Fibroblast of upper back skin (primary cell): ENCODE measurements at places on chromosomes 5 and 9.
A peak's percentile ranks its signal among the peaks of the same experiment; 100 is the strongest.

DNA sequence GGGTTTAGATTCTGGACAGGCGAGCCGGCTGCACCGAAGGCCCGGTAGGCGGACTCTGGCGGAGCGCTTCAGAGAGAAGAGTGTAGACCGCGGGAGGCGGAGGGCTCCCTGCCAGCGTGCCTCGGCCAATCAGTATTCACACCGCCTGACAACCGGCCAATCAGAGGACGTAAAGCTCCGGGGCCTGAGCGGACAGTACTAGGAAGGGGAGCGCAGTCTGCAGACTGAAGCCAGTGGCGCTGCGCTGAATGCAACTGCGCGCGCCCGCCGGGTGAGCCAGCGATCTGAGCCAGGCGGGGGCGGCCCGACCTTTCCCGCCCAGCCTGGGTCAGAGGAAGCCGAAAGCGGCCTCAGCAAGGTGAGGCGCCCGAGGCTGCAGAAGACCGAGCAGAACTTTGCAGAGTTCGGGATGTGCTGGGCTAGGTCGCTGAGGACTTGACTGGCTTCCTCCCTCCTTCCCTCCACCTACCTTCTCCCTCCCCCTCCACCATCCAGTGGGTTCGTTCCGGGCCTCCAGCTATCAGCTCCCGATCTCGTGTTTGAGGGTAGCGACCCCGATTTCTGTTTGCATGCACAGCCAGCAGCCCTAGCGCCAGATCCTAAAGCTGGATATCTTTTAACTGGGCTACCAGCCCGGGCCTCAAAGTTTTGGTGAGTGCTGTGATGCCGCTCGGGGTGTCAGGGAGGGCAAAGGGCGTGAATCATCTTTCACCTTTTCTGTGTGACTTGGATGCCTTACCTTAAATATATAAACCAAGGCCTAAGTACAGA, at the start of gene DMRT2:
DMRT2 (plus strand) TSS at position 233 of the 771 bp plus-strand sequence. CDS start 1,257 bp downstream, outside the sequence.
- peak; percentile 92 for DNase-seq

- DNase-seq = no peak
Measured at GRCh38 chr5:107005653-107006052, 665.1 kb downstream of the EFNA5 start.

DNA sequence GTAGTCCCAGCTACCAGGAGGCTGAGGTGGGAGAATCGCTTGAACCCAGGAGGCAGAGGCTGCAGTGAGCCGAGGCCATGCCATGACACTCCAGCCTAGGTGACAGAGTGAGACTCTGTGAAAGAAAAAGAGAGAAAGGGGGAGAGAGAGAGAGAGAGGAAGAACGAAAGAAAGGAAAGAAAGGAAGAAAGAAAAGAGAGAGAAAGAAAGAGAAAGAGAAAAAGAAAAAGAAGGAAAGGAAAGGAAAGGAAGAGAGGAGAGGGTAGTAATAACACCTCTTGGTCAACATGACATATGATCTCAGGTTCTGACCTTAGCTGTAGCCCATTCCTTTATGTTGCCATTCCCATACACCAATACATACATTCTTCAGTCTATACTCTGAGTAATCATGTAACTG, 14.1 kb downstream of the FBXW11 start:
- no peak for DNase-seq

DNA sequence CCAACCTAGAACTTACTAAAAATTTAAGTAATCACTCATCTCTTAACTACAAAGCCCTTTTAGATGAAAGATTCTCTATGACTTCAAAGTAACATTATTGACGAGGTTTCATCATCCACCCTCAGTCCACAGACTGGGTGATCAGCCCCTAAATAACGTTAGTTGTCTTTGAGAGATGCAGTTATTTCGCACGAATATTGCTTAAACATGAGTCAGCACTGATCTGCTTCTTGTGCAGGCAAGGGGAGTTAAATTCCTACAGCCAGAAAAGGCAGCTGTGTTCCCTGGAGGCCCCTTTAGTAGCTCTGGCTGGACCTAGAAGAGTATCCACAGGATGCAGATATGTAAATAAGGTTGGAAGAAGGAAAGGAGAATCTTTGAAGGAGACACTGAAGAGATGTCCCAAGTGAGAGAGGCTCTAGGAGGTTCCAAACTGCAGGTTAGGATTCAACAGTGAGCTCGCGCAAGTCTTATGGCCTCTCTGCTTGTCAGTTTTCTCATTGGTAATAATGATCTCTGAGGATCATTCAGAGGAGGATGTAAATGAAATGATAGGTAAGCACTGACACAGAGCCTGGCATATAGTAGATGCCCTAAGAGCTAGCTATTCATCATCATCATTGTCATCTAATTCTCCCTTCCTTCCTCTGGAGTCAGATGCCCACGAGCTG, 122.2 kb upstream of the MAN2A1 start:
- peak; percentile 92 for DNase-seq

DNA sequence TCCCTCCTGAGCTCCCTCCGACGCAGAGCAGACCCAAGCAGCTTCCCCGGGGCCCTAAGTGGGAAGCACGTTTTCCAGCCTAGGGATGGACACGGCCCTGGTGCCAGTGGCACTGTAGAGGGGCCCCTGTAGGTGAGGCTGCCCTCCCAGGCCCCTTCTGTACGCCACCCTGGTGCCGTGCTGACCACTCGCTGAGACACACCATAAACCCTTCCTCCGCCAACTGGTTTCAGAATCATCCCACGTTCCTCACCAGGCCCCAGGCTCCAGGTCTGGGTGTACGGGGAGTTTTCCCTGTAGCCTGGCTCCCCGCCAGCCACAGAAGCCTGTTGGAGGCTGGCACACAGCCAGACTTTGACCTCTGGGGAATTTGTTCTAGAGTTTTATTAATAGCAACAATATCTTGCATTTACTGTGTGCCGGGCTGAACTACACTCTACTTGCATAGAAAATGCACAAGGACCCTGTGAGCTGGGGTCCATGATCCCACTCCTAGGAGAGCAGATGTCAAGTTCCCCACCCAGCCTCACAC, 18.2 kb upstream of the WDR38 start:
- DNase-seq = peak; percentile 87

DNA sequence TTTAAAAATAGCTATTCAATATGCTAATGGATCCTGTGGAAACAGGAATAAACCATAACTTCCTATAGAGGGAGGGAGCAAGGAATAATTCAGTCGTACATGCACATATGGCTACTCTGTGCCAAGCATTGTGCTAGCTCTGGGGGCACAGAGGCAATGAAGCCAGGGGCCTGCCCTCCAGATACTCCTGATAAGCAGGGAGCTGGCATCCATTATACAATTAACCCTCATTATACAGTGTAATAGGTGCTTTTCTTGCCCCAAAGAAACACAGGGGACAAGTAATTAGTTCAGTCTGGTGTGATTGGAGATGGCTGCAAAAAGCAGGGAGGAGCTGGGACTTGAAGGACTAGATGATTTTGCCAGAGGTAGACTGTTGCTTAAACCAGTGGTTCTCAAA, 200.4 kb downstream of the SREK1 start:
- DNase-seq = no peak

DNA sequence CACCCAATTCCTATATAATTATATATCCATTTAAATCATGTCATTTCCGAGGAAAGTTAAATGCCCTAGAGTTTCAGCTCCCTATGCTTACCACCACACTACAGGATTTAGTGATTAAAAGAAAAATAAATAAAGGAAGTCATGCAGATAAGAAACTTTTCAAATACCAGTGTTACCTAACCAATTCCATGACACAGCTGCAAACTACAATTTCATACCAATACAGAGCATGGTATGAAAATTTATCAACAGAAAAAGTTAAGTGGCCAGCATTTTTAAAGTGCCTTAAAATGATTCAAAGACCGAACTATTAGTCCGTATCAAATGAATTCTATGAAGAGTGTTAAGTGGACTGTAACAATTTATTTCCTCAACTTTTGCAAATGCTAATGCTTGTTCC, 35.9 kb downstream of the CEP120 start:
- DNase-seq = no peak

- DNase-seq = peak; percentile 62
Measured at GRCh38 chr5:101390151-101390908, 487.2 kb upstream of the ST8SIA4 start.

GRCh38 chr9:77879437-77879943, 152.1 kb downstream of the GNAQ start:
- peak; percentile 78 for DNase-seq

DNA sequence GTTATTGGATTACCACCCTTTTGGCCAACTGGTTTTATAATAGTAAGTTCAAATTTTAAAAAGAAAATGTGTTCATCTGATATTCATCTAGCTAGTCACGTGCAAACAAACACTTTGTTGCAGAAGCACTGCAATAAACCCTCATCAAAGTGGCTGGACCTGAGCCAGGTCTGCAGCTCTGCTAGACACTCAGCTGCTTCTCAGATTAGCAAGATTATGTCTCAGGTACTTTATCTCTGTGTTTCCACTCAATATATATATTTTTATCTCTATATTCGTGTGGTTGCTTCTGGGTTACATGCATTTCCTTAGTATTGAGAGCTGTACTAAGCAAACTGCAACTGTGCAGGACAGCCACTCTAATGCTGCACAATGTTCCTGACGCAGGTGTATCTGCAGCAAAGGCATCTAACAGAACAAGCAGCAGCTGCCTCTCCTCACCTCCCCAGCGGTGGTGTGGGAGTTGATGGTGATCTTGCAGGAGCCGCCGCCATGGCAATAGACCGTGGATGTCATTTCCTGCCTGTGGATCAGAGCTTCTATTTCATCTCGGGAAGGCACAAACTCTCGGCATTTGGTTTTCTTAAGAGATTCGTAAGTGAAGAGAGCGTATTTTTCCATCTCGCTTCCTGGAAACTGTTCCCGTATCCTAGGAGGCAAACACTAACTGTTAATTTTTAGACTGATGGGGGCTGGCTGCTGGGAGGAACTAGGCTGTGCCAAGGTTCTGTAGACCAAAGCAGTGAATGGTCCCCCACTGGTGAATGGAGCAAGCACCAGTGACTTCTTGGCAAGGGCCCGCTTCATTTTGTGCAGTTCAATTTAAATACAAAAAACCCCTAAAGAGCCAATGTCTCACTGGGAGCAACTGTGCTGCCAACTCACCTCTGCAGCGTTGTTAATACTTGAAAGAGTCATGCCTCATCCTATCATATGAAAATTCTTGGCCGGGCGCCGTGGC, 56.7 kb upstream of the RETREG1 start:
- DNase-seq = no peak

- no peak for DNase-seq
Measured at GRCh38 chr5:179858241-179858585, 404 bp downstream of the MRNIP start.

DNA sequence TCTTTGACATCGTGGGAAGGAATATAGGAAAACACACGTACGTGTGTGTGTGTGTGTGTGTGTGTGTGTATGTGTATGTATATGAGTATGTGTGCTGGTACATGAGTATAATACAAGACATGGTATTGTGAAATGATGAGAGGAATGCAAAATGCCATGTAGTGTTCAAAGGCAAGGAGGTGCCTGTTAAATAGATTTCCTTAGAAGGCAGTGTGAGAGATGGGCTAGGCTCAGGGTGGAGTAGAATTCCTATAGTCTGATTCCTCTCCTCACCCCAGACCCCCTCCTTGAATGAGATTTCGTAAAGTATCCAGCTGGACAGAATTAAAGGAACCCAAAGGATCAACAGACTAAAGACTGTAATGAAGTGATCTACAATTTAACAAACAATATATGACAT, 11.1 kb downstream of the GPR21 start:
- peak; percentile 97 for DNase-seq

DNA sequence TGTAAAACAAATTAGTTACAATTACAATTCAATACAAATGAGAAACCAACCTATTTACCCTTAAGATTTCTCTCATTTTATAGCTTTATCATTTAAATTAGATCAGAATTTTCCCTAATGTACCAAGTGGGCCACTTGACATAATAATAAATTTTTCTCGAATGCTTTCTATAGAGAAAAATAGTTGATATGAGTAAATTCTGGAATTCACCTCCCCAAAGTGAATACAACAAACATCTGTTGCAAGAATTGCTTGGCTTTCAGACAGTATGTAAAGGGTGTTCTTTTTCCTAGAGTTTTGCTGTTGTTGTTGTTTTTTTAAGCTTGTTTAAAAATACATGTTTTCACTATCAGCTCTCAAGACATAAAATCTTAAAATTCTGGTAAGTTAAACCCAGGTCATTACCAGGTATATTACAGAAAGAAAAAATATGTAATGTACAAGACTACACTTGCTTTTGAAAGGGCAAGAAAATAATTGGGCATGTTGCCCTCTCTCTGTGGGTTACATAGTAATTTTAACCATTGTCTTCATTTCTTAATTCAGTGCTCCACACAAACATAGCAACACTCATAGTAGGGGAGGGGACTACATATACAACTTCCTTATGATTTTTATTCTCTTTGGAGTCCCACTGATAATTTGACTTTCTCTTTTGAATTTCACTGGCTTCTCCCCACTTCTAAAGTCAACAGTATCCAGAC, 200.6 kb downstream of the ARL15 start:
- DNase-seq = peak; percentile 9

- peak; percentile 22 for DNase-seq
Measured at GRCh38 chr5:168649306-168649705, 70.1 kb upstream of the PANK3 start.

GRCh38 chr5:3741374-3741770, 145.7 kb downstream of the IRX1 start:
- DNase-seq = no peak

DNA sequence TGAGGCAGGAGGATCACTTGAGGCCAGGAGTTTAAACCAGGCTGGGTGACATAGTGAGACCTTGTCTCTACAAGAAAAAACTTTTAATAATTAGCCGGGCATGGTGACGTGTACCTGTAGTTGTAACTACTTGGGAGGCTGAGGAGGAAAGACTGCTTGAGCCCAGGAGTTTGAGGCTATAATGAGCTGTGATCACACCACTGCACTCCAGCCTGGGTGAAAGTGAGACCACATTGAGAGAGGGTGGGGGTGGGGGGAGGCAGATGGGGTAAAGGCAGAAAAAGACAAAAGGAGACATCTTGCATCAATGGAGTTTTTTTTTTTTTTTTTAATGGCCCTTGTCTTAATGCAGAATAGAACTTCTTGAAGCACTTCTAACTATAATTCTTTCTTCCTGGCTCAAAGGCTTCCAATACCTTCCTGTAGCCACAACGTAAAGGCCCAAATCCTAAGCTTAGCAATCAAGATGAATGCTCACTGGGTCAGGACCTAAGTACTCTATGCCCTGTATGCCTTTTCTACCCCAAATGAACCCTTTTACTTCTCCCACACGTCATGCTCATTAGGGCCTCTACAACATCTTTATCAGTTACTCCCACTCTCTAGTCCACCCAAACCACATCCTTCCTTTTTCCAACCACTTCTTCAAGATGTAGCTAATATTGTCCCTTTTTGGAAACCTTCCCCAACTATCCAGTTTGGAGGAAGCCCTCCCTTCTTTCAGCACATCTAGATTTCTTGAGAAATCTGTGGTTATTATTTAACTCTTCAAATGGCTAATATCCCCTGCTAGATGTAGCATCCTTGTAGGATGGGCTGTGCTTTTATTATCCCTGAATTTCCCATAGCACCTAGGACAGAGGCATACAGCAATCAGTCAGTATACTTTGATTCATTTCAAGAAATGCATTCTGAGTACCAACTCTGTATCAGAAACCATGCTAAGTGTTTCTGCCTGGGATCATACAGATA, 40.8 kb downstream of the CSF2 start:
- DNase-seq = no peak
